Fibroblast of gingiva (primary cell): ENCODE measurements at places on chromosomes 5 and 9.

DNA sequence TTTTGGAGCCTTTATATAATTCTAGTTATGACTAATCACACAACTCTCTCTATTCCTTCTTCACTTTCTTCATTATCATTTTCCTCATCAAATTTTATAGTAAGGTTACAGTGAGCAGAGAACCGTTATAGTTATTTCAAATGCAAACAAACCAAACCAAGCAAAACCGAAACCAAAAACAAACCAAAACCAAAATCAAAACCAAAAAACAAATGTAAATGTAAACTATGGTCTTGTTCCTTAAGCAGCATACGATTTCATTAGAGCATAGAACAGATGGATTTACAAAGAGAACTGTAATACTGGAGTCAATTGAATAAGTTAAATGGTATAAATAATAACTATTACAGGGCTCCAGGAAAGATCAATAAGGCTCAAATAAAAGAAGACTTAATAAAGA is 447.1 kb downstream of the LRRC70 start:
- no peak for DNase-seq

DNA sequence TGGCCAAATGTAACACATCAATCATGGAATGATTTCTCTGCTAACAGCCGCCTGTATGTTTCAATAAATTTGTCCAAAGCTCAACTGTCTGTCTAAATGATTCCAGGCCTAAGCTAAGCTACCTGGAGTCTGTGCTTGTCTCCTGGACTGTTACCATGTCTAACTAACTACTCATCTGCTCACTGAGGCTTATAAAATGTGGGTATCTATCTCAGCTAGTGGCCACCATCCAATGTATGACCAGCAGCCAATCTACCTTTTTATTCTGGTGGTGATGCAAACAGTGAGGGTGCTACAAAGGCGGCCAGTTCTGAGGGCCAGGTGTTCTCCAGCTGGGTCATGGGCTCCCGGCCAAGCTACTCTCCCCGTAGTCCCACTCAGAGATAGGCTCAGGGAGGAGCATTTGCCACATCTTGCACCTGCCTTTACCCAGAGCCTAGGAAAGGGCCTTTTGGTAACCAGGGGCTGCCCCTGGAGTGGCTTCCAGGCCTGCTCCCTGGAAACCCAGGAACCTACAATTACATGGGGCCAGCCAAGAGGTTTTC is 59.1 kb downstream of the PFDN1 start:
- no peak for DNase-seq

DNA sequence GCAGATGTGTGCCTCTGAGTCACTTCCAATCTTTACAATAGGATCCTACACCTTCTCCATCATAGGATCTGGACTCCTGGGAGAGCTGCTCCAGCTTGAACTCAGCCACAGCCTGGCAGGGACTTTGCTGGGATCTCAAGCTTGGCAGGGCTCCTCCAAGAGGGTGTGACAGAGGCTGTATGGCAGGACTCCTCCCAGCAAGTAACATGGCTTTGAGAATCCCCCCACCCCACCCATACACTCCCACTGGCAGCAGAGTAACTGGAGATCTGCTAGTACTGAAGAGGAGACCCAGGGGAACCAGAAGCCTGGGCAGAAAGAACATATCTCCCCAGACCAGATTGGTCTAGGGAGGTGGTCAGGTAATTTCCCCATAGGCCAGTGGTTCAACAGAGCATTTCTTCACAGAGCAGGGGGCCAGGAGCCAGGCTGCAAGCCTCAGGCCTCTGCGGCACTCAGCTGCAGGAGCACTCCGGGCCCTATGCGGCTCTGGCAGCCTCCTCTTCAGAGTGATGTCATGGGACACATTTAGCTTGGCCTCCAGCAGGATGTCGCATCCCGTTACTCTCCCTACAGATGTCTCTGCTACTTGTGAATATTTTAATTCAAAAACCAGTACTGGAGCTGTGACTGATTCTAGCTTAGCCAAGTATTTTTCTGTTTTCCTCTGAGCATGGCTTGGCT is 1.7 kb upstream of the ACSL6 start:
- no peak for DNase-seq

- peak; percentile 7 for DNase-seq
These were observed 150.9 kb downstream of the ADGRV1 start for GRCh38 chr5:90709323-90710155.

DNA sequence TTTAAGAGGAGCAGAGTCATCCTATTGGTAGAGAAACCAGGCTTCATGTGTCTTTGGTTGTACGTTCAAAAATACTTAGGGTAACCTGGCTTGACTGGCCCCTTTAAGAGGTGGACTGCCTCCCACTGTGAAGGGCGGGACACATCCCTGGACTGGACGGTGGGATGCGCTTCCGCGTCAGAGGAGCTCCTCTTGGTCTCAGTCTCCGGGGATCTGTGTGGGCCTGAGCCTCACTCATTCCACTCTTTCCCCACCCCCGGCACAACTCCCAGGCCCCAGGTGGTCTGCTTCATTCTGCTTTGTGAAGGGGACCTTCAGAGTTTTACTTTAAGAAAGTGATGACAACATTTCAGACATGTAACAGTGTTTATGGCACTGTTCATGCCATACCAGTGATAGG is 601.1 kb downstream of the IRX1 start:
- DNase-seq, result no peak

DNA sequence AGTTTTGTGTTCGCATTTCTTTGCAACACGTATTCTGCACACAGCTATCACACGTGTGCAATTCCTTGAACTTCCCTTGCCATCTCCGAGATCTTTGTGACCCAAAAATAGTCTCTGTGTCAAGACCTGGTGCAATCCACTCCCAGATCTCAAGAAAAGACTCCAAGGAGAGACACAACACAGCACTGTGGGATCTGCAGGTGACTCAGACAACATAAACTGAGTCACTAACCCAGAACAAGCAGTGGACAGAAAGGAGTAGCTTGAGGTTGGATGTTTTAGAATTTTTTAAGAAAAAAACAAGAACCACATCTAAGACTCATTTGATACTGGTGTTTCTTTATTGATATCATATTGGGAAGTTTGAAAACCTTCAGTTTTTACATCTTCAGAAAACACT is 396.9 kb downstream of the AGTPBP1 start:
- no peak for DNase-seq

DNA sequence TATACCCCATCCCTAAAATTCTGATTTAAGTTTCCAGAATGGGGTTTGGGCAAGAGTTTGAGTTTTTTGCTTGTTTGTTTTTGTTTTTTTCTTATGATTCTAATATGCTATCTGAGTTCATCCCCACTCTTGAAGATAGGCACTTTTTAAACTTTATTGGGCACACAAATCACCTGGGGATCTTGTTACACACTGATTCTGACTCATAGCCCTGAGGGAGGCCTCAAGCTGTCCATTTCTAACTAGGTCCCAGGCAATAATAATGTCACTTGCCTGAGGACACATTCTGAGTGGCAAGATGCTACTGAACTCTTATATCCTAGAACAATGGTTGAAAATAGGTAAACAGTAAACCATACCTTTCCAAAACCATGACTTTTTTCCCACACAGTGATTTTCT is 22.8 kb upstream of the ABLIM3 start:
- DNase-seq, result no peak

DNA sequence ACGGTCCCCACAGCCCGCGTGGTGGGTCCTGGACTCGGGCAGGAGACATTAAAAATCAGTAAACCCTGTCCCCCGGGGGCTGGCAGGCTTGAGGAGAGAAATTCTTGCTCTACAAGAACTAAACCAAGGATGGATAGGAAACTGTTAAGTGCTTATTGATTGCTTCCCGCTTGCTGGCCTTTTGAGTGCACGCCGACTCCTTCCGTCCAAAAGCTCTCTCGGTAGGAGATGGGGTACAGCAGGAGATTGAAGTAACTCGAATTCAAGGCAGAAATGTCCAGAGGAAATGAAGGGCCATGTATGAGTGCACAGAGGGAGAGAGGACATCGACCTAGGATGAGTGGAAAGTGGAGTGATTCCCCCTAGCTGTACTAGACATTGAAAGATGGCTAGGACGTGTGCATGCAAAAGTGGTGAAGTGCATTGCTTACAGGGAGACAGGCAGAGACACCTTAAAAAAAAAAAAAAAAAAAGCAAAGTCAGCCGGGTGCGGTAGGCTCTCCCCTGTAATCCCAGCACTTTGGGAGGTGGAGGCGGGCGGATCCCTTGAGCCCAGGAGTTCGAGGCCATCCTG is 923 bp downstream of the RECK start:
- DNase-seq, result peak; percentile 2

GRCh38 chr5:43855452-43855851 is 252.5 kb downstream of the NNT start:
- DNase-seq, result no peak

DNA sequence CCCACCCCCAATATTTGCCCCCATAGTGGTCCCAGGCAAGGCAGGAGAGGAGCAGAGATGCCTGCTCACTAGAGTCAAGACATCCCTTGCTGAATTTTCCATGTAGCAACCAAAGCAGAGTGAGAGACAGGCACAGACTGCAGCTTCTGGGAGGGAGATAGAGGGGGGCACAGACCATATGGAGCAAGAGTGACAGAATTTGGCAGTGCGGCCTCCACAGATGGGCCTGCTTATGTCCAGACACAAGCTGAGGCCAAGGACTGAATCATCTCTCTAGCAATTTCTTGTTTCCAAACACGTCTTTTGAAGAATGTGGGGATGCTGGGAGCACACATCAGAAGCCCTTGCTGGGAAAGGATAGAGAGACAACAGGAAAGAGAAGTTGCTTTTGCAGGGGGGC is 53.0 kb upstream of the ALDH1B1 start:
- peak; percentile 83 for DNase-seq

DNA sequence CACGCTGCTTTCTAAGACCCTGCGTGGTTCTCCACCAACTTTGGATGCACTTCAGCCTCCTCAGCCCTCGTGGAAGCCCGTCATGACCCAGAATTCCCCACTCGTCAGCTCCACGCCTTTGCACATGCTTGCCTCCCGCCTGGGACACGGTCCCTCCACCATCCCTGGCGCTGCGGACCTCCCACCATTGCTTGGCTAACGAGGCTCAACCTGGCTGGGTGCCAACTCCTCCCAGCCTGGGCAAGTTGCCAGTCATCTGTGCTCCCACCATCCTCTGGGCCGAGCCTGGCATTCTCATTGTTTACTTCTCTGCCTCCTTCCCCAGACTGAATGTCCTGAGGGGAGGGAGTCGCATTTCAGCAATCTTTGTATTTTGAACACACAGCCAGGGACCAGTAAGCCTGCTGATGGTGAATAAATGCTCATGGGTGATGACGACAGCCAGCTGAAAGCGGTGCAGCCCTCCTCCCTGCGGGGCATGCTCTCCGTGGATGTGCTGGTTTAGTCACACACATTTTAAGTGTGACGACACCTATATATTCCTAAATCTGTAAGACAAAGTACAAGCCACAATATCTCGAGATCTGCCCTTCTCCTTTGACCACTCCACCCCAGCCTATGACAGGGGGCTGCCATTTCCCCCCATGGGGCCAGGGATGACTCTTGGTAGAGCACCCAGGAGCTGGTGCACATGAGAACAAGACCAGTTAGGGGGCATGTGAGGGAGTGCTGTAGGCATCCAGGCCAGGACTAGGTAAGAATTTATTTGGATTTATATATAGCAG is 37.6 kb downstream of the ANKRD33B start:
- DNase-seq, result peak; percentile 97

DNA sequence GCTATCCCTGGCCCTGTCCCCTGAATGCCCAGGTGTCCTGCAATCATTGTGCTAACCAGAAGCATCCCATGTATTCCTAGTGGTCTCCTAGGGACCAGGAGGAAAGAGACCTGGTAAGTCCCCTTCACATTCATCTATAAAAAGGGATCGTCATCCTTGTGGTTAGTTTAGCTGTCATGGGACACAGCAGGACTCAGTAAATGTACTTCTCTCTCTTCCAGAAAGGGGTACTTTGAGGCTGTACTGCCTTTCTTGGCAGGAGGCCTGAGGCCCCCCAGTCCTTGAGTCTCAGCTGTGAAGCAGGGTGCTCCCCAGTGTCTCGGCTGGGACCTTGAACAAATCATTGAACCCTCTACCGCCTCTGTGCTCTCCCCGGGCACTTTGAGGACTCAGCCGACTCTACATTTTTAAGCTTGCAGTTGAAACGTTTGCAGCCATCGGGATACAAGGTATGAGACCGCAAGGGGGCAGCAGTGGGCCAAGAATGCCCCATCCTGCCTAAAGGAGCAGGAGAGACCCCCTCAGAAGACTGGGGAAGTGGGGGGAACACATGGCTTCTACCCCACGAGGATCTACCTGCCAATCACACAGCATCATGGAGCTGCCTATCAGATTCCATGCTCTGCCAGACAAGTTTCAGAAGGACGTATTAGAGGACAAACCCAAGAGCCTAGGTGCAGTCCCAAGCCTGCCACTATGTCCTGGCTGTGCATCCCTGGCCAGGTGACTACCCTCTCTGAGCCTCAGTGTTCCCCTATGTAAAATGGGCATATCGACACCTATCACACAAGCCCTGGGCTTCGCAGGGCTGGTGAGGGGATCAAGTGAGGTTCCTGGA is 2.4 kb upstream of the PHYKPL start:
- DNase-seq, result peak; percentile 39

DNA sequence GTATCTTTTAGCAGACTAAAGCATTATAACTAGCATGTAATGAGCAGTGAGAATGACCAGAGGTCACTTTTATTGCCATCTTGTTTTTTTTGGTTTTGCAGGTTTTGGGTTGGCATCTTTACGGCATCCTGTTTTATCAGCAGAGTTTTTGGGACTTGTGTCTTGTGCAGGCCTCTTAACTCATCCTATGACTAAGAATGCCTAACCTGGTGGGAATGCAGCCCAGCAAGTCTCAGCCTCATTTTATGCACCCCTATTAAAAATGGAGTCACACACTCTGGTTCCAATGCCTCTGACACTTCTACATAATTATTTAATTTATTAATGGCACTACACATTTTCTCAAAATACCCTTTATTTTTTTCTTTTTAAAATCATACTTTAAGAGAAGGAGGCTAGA is 726.5 kb upstream of the RIOK2 start:
- no peak for DNase-seq

DNA sequence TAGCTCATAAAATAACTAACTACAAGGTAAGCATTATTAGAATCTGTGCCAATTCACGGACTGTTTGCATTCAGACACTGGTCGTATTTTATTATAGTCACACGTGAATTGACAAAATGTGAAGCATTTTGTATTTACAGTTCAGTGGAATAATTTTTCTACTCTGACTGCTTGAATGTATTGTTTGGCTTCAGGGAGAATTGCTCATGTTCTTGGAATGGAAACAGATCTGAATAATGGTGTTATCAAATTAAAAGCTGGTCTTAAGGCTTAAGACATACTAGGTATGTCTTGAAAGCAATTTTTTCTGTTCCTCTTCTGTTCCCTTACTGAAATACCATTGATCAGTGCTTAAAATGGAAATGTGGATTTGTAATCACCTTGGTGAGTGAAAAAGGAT is 543.7 kb upstream of the TLE4 start:
- peak; percentile 9 for DNase-seq

DNA sequence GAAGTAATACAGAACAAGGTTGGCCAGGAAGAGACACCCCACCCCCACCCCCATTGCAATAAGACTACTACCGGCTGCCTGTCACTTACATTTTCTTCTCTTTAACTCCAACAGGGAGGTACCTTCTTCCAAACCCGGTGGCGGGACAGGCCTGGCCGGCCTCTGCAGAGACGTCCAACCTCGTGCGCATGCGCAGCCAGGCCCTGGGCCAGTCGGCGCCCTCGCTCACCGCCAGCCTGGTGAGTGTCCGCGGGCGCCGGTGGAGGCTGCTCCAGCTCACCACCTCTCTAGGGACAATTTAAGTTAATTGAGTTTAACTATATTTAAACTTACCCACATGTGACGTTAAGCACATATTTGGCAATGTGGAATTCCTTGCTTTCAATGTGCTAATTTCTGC is 192.4 kb downstream of the MAST4 start:
- no peak for DNase-seq

GRCh38 chr9:27726244-27727081 is 153.2 kb upstream of the C9orf72 start:
- no peak for DNase-seq

GRCh38 chr9:92507496-92507895 is 25.2 kb upstream of the ASPN start:
- DNase-seq, result no peak
